ENCODE measurements at places on chromosomes 1 and 21. TPM values are rescaled to one million over a fixed set of nuclear protein-coding genes. Genes with fewer than 3 reads are reported as not detected.

MPL gene
- not detected for polyA plus RNA-seq

- no peak for DNase-seq
- no peaks in the 10 kb centered on the region for H3K4me1 ChIP-seq
- H3K27ac ChIP-seq: no peak overlapping the region
- no peaks in the 10 kb centered on the region for H3K27me3 ChIP-seq
- H3K36me3 ChIP-seq: no peaks in the 10 kb centered on the region
Observed at GRCh38 chr1:211192227-211192626, 58.3 kb upstream of the KCNH1 start.

DNA sequence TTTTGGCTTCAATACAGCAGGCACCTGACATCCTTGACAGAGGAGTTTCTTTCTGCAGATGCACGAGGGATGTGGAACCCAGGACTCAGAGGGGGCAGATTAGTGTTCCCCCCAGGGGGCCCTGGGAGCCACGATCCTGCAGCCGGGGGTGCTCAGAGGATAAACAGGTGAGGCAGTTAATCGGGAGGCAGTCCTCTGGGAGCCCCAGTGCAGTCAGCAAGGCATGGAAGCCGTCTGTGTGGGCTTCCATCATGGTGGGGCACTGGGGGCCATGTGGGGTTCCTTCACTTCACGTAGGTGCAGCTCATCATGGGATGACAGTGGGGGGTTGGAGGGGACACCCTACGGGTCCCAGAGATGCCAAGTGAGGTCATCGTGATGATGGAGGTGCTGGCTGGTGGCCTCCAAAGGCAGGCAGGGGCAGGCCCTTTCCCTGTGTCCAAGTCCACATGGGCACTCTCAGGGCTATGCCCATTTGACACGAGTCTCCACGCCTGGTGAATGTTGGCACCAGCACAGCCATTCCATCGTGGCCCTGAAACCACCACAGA, 59.3 kb upstream of the ABCG1 start:
- H3K27ac ChIP-seq: no peak overlapping the region
- H3K27me3 ChIP-seq: no peaks in the 10 kb centered on the region
- no peak overlapping the region for H3K4me3 ChIP-seq
- DNase-seq: no peak
- H3K4me1 ChIP-seq: no peaks in the 10 kb centered on the region

- no peaks in the 10 kb centered on the region for H3K36me3 ChIP-seq
- DNase-seq: no peak
- peaks cover 43% of the 10 kb centered on the region for H3K4me1 ChIP-seq
- peaks cover 12% of the 10 kb centered on the region for H3K27me3 ChIP-seq
- no peak overlapping the region for H3K4me3 ChIP-seq
- peak overlapping the region; percentile 83 for H3K27ac ChIP-seq
Observed at GRCh38 chr1:164563721-164564360, 4.9 kb downstream of the PBX1 start.

- H3K36me3 ChIP-seq: no peaks in the 10 kb centered on the region
- no peaks in the 10 kb centered on the region for H3K27me3 ChIP-seq
- H3K4me3 ChIP-seq: no peak overlapping the region
- no peaks in the 10 kb centered on the region for H3K4me1 ChIP-seq
- no peak overlapping the region for H3K27ac ChIP-seq
Observed at GRCh38 chr21:35329940-35330660, 281.0 kb upstream of the RUNX1 start.

IFI44L gene
- 15.9 TPM for polyA plus RNA-seq

- no peak for DNase-seq
- no peaks in the 10 kb centered on the region for H3K4me1 ChIP-seq
- H3K36me3 ChIP-seq: no peaks in the 10 kb centered on the region
- H3K27ac ChIP-seq: no peak overlapping the region
- no peak overlapping the region for H3K4me3 ChIP-seq
Observed at GRCh38 chr1:14363707-14364413, 234.6 kb upstream of the KAZN start.

AMIGO1 gene
- 0.99 TPM for polyA plus RNA-seq

DNA sequence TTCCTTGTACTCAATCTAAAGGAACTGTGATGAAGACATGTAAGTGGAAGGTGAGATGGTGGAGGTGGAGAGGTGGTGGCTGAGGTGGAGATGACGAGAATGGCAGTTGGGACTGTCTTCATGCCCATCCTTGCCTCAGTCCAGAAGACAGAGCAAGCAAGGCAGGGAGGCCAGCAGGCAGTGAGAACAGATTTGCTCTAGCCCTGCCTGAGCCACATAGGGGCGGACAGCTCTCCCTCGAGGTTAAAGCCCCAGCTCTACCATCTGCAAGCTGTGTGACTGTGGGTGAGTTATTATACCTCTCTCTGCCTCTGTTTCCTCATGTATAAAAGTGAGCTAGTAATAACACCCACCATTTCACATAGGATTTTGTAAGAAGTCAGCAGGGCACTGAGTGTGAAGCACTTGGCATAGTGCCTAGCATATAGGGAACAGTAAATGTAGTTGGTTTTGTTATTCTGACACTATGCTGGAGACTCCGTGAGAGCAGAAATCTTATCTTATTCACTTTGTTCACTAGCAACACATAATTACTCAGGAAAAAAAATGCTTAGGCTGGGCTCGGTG, 4.8 kb upstream of the FAM110D start:
- no peak overlapping the region for H3K4me3 ChIP-seq
- H3K36me3 ChIP-seq: no peaks in the 10 kb centered on the region
- peaks cover 8% of the 10 kb centered on the region for H3K27me3 ChIP-seq
- H3K4me1 ChIP-seq: peaks cover 9% of the 10 kb centered on the region
- H3K27ac ChIP-seq: no peak overlapping the region

SLC44A3 gene
- 0.32 TPM for polyA plus RNA-seq

VANGL1 gene
- 0.24 TPM for polyA plus RNA-seq

Data from spleen (tissue), 13 donors.